ENCODE measurements at places on chromosomes 3 and 15.

DNA sequence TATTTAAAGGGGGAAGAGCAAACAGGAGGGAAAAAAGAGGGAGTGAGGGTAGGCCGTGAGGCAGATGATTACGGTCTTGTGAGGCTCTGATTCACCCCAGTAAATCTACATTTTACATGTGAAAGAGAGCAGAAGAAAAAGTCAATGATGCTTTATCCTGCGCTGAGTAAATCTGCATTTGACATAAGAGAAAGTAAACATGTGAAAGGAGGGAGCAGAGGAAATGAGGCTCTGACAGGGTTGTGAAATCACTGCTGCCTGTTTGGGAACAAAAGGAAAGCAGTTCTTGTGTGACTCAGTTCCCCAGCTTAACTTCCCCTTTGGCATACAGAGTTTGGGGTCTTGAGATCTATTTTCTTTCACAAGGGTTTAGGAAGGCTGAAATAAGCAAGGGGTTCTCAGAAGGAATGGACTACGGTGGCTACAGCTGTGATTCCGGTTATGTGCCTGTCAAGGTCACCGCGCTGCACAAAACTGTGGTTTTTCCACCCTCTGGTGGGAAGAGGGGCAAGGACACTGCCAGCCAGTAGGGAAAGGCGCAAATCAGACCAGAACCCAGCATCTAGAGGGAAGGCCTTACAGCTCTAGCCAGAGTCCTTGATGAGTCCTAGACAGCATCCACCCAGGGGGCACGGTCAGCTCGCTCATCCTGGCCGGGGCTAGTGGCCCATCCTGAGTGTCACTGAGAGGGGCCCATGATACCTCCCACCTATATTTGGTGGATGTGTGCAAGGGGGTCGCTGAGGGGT, 18.9 kb upstream of the HCN4 start:
- DNase-seq: no peak

DNA sequence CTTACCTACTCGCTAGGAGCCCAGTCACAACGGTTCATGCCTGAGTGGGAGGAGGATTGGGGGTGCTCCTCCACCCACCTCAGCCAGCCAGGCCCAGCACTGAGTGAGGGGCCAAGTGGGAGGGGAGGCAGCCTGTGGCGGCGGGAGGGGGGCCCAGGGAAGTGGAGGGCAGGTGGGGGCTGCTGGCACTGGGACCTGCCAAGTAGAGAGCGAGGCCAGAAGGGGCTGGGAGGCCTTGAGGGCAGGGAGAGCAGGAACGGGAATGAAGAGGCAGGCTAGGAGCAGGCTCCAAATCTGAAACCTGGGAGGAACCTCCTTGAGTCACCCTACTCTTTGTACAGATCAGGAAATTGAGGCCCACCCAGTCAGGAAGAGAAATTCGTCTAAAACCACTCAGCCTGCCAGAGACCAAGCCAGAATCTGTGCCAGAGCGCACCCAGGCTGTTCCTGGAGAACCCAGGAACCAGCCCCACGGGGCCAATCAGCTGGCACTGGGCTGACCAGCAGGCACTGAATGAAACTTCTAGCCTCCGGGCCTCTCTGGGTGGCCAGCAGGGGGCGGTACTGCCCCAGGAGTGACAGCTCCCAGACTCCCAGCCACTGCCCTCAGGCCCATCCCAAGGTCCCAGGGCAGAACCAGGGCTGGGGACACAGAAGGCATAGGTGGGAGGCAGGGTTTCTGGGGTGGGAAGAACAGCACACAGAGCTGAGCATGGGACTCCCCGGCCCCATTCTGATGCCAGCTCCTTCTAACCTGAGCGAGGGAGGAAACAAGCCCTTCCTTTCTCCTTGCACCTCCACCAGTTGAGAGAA, 14.8 kb upstream of the CYP11A1 start:
- no peak for DNase-seq

- no peak for DNase-seq
Observed at GRCh38 chr3:119170821-119171220, 2.6 kb upstream of the UPK1B start.

DNA sequence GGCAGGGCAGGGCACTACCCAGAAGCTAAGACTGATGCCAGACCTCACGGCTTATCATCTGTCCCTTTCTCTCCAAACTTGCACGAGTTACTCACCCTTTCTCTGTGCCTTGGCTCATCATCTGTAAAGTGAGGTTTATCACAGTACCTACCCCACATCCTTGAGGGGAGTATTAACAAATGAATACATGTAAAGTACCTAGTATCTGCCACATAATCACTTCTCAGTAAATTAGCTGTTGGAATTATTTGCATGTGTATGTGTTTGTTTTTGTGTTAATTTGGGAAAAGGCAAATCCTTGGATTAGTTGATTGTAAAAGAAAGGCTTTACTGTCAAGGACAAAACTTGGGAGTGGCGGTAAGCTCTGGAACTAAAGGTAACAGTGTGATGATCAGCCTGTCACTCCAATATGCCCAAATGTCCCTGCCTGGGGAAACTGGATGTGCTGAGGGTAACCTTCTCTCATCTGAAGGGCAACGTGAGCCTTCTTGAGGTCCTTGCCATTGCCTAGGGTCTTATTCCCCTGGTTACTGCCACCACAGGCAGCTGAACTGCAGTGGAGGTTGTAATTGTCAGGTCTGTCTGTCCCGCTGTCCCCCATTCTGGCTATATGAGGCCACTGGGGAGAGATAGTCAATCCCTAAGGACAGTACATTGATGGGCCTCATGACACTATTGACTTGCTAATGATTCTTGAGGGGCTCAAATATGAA, 269.4 kb downstream of the CLSTN2 start:
- DNase-seq: no peak

DNA sequence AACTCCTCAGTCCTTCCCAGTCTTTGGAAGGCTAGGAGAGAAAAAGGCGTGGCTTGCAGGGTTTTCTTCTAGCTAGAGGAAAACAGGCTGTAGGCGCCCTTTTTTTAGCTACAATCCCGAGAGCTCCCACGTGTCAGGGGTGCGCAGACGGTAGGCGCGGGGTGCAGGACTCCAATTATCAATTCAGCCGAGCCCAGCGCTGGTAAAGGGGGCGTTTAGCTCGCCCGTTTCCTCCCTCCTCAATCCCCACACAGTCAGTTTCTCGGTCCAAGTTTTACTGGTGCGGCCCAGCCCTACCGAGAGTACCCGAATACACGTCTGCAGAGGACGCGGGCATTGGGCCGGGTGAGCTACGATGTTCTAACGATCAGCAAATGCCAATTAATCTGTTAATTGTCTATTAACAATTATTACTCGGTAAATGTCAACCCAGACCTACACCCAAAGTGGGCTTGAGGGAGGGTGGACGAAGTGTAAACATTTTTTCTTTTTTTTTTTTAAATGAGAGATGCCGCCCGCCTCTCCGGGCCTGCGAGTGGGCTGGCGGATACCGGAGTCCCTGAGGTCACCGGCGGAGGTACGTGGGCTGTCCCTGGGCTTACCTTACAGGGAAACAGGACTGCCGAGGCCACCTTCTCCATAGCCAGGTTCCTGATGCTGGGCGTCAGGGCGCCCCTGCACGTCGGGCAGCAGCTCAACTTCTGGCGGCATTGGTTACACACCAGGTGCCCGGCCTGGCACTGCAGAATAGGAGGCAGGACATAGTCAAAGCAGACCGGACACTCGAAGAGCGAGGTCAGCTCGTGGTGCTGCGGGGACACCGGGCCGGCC, 923 bp downstream of the SIAH2 start:
- DNase-seq: no peak

DNA sequence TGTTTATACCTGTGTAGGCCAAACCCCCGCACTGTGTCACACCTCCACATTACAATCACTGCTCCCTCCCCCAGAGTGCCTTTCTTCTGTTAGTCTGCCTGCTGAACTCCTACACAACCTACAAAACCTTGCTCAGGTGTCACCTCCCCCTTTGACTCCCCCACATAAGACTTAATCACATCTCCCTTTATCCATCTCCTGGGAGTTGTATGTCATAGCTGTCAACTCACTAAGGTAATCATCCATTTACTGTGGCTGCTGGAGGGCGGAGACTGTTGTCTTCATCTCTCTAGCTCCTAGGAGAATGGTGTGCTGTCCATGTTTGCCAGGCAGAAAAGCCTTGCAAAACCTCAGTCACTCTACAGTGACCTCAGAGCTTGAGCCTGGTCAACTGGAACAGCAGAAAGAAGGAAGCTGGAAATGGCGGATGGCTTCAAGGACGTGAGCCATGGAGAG, 43.8 kb downstream of the ZNF710 start:
- no peak for DNase-seq

DNA sequence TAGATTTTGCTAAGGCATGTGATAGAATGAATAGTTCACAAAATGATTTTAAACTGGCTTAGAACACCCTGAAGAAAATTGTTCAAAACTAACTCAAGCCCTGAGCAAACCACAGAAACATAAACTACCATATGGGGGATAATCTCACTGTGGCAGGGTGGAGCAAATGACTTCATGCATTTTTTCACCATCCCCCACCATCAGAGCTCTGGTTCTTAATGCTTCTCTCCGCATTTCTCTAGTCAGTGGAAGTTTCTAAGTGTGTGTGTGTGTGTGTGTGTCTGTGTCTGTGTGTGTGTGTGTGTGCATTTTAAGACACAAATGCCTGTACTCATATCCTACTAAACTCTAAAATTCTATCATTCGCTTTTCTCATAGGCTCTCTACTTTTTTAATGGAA, 107.1 kb upstream of the PHLDB2 start:
- no peak for DNase-seq

- no peak for DNase-seq
Observed at GRCh38 chr3:3800685-3801493, 1.7 kb downstream of the LRRN1 start.

- DNase-seq: no peak
Observed at GRCh38 chr3:128094295-128095151, 29.1 kb downstream of the RUVBL1 start.

GRCh38 chr3:131361464-131362421, 19.8 kb upstream of the NUDT16 start:
- peak; percentile 60 for DNase-seq

DNA sequence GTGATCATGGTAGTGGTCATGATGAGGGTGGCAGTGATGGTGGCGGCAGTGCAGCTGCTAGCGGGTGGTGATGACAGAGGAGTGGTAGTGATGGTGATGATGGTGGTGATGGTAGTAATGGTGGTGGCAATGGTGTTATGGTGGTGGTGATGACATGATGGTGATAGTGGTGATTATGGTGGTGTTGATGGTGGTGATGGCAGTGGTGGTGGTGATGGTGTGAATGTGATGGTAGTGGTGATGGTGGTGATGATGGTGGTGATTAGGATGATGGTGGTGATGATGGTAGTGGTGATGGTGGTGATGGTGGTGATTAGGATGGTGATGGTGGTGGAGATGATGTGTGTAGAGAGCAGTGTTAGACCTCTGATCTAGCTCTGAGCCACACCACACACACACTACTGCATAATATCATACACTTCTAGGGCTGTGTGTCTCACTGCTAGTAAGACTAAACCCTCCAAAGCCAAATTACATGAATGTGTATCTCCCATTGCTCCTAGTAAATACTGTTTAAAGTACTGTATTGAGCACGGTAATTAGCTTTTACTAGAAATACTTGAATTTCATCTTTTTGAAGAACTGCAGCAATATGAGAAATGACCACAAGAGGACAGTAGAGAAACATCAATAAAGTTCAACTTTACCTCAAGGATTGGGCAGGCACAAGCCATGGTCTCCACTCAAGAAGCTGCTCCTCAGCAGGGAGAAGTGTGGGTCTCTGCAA, 28.8 kb downstream of the TMED3 start:
- DNase-seq: peak; percentile 9

GRCh38 chr3:141452045-141452444, 34.8 kb upstream of the RASA2 start:
- DNase-seq: no peak
